ENCODE measurements at places on chromosomes 6 and 20. TPM values are rescaled to one million over a fixed set of nuclear protein-coding genes. Genes with fewer than 3 reads are reported as not detected.

MYBL2 gene
- total RNA-seq: 10.3 TPM

ZBTB12 gene
- 4.2 TPM for total RNA-seq

C6orf62 gene
- total RNA-seq: 65.4 TPM

ISM1 gene
- total RNA-seq: not detected

HDGFL1 gene
- total RNA-seq: not detected

SLC44A4 gene
- total RNA-seq: under 0.01 TPM

SLC4A11 gene
- total RNA-seq: 4.1 TPM

BFSP1 gene
- 2.8 TPM for total RNA-seq

KHDC1 gene
- 0.85 TPM for total RNA-seq

TMC2 gene
- not detected for total RNA-seq

XKR7 gene
- not detected for total RNA-seq

CLVS2 gene
- under 0.01 TPM for total RNA-seq

HAO1 gene
- total RNA-seq: not detected

SLC25A27 gene
- 1.1 TPM for total RNA-seq

SLC17A1 gene
- total RNA-seq: not detected

SLCO4A1 gene
- total RNA-seq: 3.8 TPM

CGA gene
- total RNA-seq: not detected

SNPH gene
- 7.6 TPM for total RNA-seq

IYD gene
- not detected for total RNA-seq

SRMS gene
- total RNA-seq: not detected

LAMA4 gene
- total RNA-seq: 491 TPM

CDK5RAP1 gene
- 27.4 TPM for total RNA-seq

DEFB119 gene
- total RNA-seq: not detected

SLC26A8 gene
- not detected for total RNA-seq

PDE10A gene
- total RNA-seq: 12.5 TPM

ZNF133 gene
- 15.4 TPM for total RNA-seq

TRIM10 gene
- not detected for total RNA-seq

OR2H1 gene
- total RNA-seq: not detected

TGM2 gene
- total RNA-seq: 875 TPM

BEND6 gene
- 1.1 TPM for total RNA-seq

TTLL9 gene
- not detected for total RNA-seq

HLA-DQB1 gene
- total RNA-seq: not detected

SIRPA gene
- total RNA-seq: 14.4 TPM

NKAIN2 gene
- under 0.01 TPM for total RNA-seq

WFDC10B gene
- total RNA-seq: not detected
